NCI-H774 (cell line): ENCODE measurements at places on chromosomes 16 and 17.

GRCh38 chr17:6912110-6913051, 80.9 kb upstream of the TEKT1 start:
- DNase-seq, result no peak

GRCh38 chr17:21171309-21171922, 42.5 kb downstream of the TMEM11 start:
- DNase-seq, result no peak

- no peak for DNase-seq
These were observed 144.2 kb downstream of the IRF8 start for GRCh38 chr16:86042996-86043725.

- DNase-seq, result no peak
These were observed 90.4 kb downstream of the PARN start for GRCh38 chr16:14539631-14540030.

GRCh38 chr17:1762233-1762900, 507 bp downstream of the SERPINF1 start:
- DNase-seq, result no peak

GRCh38 chr17:65914784-65915342, 277.1 kb downstream of the CEP112 start:
- no peak for DNase-seq

- peak; percentile 87 for DNase-seq
These were observed 6.7 kb downstream of the GPR142 start for GRCh38 chr17:74373838-74374606.

- no peak for DNase-seq
These were observed 303.0 kb upstream of the IRX5 start for GRCh38 chr16:54627616-54628015.

DNA sequence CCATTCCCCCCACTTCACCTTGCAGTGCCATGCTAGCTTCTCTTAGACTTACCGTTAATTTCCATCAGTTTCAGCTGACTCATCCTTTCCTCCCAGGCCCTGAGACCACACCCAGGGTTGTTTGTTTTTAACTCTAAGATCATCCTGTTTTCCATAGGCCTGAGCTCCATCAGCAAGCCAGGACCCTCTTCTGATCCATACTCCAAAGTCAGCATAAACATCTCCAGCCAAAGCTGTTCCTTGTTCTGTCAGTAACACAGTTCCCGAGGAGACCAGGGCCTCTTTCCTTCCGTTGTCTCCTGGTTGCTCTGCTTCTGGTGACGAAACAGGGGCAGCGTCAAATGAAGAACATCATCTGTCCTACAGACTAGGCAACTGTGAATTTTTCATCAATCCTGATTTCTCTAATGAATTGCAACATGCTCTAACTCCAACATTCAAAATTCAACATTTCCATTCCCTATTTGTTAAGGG, 83.8 kb upstream of the HNF1B start:
- no peak for DNase-seq

- DNase-seq, result no peak
These were observed 18.2 kb upstream of the KCNJ12 start for GRCh38 chr17:21357696-21358656.

DNA sequence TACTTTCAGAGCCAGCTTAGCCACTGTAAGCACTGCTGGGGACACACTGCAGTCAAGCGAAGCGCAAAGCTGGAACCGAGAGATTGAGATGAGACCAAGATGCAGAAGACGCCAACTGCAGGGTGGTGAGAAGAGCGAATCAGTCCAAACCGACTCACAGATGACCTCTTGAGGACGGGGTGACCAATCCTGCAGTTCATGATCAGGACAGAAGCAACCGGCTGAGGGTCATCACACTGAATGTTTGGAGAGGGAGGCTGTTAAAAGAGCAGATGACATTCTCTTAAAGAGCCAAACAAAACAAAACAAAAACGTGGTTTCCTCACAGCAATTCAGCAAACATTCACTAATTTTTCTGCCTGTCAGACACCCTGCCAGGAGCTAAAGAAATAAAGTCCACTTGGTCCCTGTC, 8.5 kb downstream of the HASPIN start:
- no peak for DNase-seq

DNA sequence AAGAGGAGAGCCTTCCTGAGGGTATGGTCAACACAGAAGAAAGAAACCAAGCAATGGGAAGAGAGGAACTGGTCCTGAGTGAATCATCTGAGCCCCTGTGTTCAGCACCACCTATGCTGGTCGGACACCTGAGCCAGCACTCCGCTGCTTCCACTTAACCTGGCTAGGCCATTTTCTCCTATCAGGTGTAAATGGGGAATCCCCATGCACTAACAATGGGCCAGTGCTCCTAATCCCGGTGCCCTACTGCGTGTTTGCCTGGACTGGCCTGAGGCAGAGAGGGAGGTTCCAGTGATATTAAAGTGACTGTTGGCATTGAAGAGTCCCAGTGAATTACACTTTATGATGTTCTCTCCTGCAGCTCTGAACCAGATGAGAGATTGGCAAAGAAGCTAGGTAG, 34.4 kb upstream of the XYLT2 start:
- no peak for DNase-seq

GRCh38 chr16:48897698-48898205, 287.8 kb upstream of the N4BP1 start:
- DNase-seq, result no peak

- DNase-seq, result no peak
These were observed 81.8 kb downstream of the CPPED1 start for GRCh38 chr16:12721841-12722421.

GRCh38 chr17:72342627-72343527, 222.1 kb downstream of the SOX9 start:
- no peak for DNase-seq

- DNase-seq, result no peak
These were observed 67.9 kb upstream of the HAS3 start for GRCh38 chr16:69037373-69038160.

GRCh38 chr17:81125573-81126081, 39.7 kb upstream of the PVALEF start:
- DNase-seq, result no peak

- no peak for DNase-seq
These were observed 22.4 kb downstream of the SOCS3 start for GRCh38 chr17:78337244-78338109.

- DNase-seq, result no peak
These were observed 10.2 kb downstream of the NOG start for GRCh38 chr17:56603486-56604238.

DNA sequence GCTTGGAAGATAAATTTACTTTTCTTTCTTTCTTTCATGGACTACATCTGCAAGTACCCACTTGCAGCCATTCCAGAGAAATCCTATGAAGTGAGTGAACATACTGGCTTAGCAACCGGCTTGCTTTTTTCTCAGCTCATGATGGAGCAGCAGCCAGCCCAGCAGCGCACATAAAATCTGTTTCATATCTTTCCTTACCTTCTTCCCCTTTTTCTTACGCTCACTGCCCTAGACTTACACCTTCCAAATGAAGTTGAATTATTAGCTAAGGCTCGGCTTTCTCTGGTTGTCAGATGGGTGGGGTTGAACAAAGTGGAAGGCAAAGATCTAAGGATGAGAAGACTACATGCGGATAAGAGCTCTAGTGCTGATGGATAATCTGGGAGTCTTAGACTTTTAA, 13.9 kb upstream of the ABCA8 start:
- no peak for DNase-seq

- DNase-seq, result no peak
These were observed 22.3 kb upstream of the G6PC1 start for GRCh38 chr17:42878123-42878880.

DNA sequence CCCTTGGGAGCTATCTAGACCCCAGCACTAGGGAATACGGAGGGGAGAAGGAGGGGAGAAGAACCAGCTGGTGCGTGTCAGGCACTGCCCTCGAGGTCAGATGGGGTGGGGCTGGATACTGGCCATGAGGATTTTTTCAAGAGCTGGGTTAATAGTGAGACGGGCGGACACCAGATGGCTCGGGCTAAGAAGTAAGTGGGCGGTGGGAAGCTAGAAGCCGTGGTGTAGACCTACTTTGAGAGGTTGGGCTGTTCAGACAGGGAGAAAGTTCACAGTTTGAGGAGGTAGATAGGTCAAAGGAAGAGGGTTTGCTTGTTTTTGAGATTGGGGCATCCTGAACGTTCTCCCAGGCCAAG, 303.8 kb downstream of the SEC14L1 start:
- DNase-seq, result no peak

DNA sequence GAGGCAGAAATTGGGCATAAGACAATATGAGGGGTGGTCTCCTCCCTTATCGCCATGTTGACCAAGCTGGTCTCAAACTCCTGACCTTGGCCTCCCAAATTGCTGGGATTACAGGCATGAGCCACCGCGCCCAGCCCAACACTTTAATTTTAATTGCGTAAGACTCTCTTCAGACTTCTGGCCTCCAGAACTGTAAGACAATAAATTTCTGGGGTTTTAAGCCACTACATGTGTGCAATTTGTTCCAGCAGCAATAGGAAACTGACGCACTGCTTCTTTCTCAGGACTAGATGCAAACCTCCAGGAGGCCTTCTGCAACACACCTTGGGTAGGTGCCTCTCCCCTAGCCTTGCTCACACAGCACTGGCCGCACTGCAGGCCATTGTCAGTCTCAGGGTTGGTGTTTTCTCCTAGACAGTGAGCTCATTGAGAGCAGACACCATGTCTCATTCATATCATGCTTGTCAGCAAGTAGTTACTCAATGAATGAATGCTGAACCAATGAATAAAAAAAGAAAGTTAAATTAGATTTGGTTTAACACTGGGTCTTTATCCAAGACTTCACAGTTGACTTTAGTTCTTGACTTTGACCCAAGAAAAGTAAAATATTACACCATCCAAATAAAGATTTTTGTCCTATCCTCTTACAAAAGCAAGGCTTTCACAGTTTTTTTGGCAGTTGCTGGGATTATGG, 5.5 kb upstream of the ACSF2 start:
- no peak for DNase-seq

DNA sequence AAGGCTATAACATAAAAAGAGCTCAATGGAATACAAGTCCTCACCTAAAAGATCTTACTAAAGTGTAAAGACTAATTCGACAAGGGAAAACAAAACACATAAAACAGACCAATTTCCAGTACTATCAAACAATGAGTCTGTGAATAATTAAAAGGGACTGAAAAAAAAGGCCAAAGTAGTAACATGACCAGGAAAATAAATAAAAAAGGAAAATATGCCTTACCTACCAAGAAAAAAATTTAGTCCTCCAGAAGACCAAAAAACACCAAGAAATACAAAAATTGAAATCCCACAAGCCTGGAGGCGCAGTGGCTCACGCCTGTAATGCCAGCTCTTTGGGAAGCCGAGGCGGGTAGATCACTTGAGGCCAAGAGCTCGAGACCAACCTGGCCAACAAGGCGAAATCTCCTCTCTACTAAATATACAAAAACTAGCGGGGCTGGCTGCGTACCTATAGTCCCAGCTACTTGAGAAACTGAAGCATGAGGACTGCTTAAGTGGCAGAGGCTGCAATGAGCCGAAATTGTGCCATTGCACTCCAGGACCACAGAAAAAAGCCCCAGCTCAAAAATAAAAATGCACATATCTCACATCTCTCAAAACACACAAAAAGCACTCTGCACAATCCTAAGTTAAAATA, 60.8 kb downstream of the TEX14 start:
- no peak for DNase-seq

DNA sequence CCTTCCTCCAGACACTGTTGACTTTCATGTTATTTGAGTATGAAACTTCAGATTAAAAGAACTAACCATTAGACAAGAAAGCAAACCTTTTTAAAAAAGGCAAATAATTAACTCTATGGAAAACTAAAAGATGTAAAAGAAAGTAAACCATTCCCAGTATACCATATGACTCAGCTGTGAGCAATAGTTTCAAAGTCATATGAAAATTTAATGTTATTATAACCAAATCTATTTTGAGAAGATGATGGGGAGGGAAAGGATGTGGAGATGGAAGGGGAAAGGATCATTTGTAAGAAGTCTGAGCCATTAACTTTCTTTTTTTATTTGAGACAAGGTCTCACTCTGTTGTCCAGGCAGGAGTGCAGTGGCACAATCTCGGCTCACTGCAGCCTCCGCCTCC, 131.8 kb downstream of the IRX5 start:
- no peak for DNase-seq

- no peak for DNase-seq
These were observed 6.5 kb downstream of the ITGAX start for GRCh38 chr16:31361201-31362110.

DNA sequence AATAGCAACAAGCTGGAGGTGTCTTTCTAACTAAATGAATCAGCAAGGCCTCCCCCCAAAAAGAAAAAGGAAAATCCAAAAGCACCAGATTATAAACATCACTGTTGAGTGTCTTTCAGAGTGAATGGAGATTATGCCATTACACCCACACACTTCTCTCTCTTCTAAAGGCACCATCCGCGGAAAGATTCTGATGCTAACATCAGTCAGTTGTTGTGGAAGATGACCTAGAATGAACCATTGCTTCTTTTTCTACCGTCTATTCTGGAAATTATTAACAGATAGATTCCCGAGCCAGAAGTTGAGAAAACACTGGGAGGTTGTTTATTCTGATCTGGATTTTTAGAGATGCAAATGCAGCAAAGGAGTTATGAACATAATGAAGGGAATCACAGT, 60.9 kb upstream of the FAM20A start:
- no peak for DNase-seq

- no peak for DNase-seq
These were observed 32.8 kb upstream of the RCVRN start for GRCh38 chr17:9937901-9938300.

- no peak for DNase-seq
These were observed 12.9 kb downstream of the P2RX5 start for GRCh38 chr17:3683054-3683511.

DNA sequence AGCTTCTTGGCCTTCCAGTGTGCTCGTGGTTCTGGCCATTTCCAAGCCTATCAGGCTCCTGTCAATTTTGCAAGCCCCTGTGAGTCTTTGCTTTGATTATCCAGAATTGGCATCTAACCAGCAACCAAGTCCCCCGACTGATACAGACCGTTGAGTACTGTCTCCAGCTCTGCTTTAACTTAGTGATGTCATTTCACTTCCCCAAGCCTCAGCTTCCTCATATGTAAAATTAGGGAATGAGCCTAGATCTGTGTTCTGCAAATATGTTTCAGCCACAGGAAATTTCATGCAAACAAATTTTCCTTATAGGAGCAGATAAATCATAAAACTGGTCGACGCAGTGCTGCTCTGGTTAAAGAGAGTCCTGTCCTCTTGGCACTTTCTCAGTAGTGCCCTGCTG, 60.1 kb upstream of the WSB1 start:
- DNase-seq, result no peak

- DNase-seq, result peak; percentile 49
These were observed 2.3 kb downstream of the BAHCC1 start for GRCh38 chr17:81397314-81398175.

DNA sequence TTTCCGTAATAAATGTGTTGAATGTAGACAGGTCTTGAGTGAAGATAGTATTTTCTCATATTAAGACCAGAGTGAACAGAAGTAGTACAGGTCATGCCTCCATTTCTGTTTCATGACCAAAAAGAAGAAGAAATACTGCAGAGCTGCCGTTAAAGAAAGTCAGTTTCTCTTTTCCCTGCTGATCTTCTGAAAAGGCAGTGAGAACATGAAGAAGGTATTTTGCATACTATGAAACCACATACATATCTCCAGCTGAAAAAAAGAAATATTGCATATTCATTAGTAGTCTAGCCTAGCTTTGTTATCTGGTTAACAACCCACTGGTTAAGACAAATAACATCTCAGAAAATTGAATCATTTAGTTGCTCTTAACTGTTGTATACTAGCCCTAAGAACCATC, 138.4 kb downstream of the PHKB start:
- no peak for DNase-seq
